Stimulated activated CD8-positive, alpha-beta memory T cell treated with anti-CD3 and anti-CD28 coated beads, Interleukin-2, amount 100 ng/mL, for 48 hours (primary cell): ENCODE measurements at places on chromosomes 13 and 19.

DNA sequence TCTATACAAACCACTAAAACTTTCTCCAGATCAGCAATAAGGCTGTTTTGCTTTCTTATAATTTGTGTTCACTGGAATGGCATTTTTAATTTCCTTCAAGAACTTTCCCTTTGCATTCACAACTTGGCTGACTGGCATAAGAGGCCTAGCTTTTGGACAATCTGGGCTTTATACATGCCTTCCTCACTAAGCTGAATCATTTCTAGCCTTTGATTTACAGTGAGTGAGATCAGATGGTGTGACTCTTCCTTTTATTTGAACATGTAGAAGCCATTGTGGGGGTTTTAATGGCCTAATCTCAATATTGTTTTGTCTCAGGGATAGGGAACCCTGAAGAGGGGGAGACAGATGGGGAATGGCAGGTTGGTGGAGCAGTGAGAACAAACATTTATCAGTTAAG lies 82.7 kb downstream of the FOXO1 start:
- DNase-seq: no peak

- no peak for DNase-seq
Observed at GRCh38 chr19:3474010-3474409, 6.3 kb downstream of the SMIM24 start.

DNA sequence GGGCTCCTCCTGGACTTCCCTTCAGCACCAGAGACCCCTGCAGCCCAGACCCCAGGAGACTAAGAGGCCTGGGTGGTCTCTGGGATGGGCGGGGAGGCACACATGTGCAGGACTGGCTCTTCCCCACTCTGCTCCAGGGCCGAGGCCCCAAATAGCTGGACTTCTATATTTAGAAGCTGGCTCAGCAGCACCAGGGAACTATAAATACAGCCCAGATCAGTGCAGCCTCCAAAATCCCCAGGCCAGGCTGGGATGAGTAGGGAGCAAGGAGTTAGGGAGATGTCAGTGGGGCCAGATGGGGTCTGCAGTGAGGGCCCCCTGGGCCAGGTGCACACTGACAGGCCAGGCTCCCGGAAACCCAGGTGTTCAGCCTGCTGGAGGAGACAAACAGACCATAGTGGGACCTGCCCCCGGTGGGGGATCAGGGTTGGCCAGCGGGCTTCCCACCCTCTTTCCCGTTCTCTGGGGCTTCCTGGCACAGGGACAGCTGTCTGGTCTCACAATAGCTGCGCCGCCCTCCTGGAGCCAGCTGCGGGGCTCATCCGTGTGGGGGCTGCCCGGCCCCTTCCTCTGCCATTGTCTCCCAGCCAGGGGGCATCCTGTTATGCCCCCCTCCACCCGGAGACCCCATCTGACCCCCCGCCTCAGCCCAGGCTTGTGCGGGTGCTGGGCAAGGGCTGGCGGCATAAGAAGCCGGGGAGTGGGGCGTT lies 5.5 kb upstream of the ADGRE5 start:
- DNase-seq: no peak

DNA sequence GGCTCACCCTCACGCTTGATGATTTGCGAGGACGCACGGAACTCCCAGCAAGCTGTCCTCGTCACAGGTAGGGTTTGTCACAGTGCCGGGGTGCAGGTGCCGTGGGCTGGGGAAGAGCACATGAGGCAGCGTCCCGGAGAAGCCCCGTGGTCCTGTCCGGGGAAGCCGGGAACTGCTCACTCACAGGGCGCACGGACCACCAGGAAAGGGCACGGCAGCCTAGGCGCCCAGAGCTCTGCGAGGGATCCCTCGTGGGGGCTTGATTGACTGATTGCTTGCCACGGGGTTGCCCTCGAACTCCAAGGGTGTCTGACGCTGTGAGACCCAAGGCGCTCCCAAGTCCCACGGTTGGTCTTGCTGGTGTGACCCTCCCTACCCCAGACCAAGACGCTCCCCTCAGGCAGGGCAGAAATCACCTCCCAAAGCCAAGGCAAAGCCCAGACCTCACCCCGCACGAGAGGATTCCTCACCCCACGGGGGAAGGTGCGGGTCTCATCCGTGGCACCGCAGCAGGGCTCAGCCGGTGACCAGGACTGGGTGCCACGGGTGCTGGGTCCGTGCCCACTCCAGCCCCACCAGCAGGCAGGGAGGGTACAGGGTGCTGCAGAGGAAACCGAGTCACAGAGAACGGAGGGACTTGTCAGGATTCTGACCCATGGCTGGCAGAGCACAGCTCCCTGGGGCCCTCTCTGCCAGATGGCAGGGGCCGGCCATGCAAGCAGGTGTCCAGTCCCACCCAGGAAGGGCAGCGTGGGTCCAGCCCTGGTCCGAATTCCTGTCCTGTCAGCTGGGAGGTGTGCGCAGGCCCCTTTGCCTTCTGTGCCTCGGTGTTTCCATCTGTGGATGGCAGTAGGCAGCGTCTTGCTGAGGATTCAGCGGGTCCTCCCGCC lies 7.7 kb downstream of the C2CD4C start:
- no peak for DNase-seq

- DNase-seq: no peak
Observed at GRCh38 chr13:29039212-29039611, 219.1 kb downstream of the MTUS2 start.

DNA sequence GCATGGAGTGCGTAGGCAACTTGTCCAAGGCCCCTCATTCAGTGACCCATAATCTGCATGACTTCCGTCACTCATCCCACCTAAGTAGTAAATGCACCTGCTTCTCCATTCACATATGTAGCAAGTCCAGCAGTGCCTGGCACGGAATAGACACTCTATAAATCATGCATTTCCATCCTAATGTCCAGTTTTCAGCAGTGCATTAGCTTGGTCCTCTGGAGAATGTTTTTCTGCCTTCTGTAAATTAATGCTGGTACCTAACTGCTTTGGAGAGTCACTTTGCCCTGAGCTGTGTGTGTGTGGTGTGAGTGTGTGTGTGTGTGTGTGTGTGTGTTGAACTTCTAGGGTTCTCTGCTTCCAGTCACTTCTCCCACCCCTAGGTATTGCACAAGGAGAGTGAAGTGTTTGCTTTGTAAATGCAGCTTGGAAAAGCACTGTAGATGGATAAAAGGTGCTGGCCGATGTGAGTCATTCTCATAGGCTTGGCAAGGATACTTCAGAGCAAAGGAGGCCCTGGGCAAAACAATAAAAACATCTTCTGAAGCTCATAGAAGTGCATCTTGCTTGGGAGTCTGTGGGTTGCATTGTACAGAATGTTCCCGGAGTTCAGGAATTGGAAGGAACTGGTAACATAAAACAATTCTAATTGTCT lies 181.8 kb downstream of the KATNAL1 start:
- DNase-seq: no peak

- DNase-seq: no peak
Observed at GRCh38 chr13:49498206-49498605, 2.5 kb downstream of the PHF11 start.

- no peak for DNase-seq
Observed at GRCh38 chr13:44686531-44686934, 110.4 kb upstream of the TSC22D1 start.

DNA sequence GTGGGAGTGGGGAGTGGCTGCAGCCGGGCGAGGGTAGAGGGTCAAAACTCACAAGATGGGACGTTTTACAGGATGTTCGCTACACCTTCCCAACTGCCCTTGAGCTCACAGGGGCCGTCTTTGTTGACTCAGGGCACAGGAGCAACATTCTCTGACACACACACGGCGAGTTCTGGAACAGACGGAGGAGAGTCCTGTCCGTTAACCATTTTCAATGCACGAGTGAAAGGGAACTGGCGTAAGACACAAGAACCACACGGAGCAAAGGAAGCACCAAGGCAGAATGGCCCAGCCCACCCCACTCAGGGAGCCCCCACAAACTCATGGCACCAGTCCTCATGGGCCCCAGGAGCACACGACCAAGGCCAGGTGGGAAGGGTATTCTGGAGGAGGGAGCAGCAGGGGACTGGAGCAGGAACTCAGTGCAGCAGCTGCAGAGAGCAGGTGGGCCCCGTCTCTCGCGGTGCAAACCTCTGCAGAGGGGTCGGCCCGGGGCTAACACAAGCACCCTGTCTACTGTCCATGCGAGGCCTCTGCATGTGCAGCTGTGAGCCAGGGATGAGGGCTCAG lies 37.9 kb upstream of the ISYNA1 start:
- no peak for DNase-seq

GRCh38 chr13:52599848-52600603 lies 42.2 kb upstream of the HNRNPA1L2 start:
- DNase-seq: no peak

- DNase-seq: no peak
Observed at GRCh38 chr19:9009935-9010651, at the start of gene MUC16. Gene MUC16 (minus strand): TSS chr19:9010409.

GRCh38 chr13:113405481-113406300 lies 41.8 kb upstream of the GRTP1 start:
- DNase-seq: no peak

GRCh38 chr13:44605721-44606120 lies 29.6 kb upstream of the TSC22D1 start:
- DNase-seq: no peak

DNA sequence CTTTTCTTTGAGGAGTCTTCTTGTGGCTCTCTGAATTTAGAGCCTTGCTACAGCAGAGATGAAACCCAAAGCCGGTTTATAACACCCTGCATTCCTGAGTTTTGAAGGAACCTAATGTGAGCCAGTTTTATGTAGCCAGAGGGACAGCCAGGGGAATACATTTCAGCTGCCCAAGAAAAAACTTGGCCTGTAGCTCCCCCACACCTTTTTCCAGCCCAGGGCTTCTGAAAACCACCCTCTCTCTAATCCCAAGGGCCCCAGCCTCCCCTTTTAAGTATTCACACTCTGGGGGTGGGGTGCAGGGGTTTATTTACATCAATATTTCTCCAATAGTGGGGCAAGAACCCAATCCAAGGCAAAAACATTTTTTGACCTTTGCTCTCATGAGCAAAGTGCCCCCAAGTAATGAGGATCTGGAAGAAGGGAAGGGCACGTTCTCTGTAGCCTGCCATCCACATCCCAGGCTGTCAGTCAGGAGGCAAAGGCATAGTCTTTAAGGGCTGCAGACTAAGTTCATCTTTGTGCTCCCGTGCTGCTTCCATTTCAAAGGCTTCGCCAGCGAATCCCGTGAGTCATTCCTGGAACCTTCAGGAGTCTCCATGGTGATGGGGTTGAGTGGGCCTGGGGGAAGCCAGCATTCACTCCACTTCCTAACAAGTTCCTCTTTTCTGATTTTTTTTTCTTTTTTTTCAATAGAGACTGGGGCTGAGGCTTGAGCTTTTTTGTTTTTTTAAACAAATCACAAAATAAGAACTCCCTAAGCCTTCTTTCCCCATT lies 33.2 kb upstream of the MEDAG start:
- DNase-seq: no peak

- DNase-seq: no peak
Observed at GRCh38 chr19:35260694-35261304, 8.0 kb upstream of the USF2 start.

DNA sequence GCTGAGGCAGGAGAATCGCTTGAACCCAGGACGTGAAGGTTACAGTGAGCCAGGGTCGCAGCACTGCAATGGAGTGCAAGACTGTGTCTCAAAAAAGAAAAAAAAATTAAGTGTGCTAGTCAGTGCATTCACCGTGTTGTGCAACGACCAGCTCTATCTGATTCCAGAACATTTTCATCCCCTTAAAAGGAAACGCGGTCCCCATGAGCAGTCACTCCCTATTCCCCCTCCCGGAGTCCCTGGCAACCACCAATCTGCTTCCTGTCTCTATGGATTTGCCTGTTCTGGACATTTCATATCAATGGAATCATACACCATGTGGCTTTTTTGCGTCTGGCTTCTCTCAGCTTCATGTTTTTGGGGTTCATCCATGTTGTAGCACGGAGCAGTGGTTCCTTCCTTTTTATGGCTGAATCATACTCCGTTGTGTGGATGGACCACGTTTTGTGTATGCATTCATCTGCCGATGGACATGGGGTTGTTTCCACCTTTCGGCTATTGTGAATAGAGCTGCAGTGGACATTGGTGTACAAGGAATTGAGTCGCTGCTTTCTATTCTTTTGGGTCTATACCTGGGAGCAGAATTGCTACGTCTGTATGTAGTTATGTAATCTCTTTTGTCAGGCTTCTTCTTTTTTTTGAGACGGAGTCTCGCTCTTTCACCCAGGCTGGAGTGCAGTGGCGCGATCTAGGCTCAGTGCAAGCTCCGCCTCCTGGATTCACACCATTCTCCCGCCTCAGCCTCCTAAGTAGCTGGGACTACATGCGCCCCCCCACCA lies 19.8 kb downstream of the MYO9B start:
- no peak for DNase-seq

- DNase-seq: no peak
Observed at GRCh38 chr13:78046331-78046730, 127.7 kb upstream of the EDNRB start.

- peak; percentile 88 for DNase-seq
Observed at GRCh38 chr19:18294467-18294864, 13.0 kb upstream of the JUND start.

DNA sequence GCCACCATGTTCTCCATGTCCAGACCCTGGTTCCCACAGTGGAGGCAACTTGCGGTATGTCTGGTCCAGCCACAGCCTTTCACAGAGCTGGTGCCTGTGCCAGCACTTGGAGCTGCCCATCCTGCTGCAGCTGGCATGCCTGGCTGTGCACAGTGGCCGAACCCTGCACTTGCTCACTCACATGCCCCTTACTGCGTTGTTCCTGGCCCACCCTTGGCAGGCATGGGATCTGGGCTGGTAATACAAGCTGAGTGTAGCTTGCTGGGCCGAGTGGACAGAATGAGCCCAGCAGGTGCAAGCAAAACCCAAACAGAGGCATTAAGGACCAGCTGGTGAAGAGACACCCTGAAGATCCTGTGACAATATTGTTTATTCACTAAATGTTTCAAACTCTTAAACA lies 583.9 kb upstream of the SLITRK6 start:
- no peak for DNase-seq

GRCh38 chr13:75661443-75661842 lies 25.3 kb downstream of the LMO7 start:
- no peak for DNase-seq

GRCh38 chr19:55655648-55656040 lies 809 bp downstream of the U2AF2 start:
- no peak for DNase-seq

DNA sequence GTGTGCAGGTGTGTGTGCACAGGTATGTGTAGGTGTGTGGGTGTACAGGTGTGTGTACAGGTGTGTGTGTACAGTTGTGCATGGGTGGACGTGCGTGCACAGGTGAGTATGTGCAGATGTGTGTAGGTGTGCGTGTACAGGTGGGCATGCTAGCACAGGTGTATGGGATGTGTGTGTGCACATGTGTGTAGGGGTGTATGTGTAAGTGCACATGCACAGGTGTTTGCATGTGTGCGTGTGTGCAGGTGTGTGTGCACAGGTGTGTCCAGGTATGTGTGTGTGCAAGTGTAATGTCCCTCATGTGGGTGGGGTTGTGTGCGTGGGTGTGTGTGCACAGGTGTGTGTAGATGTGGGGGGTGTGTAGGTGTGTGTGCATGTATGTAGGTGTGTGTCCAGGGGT lies 27.5 kb upstream of the TFDP1 start:
- no peak for DNase-seq

DNA sequence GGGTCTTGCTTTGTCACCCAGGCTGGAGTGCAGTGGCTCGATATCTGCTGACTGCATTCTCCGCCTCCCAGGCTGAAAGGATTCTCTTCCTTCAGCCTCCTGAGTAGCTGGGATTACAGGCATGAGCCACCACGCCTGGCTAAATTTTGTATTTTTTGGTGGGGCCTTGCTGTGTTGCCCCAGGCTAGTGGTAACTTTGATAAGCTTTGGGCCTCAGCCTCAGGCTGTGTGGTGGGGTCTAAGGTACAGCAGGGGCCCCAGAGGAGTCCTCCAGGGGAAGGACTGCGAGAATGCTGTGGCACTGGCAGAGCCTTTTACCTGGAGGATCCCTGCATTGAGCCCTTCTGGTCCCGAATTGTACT lies 7.2 kb downstream of the DOT1L start:
- no peak for DNase-seq
